Fibroblast of skin of scalp (primary cell): ENCODE measurements at places on chromosomes 11 and 22.

DNA sequence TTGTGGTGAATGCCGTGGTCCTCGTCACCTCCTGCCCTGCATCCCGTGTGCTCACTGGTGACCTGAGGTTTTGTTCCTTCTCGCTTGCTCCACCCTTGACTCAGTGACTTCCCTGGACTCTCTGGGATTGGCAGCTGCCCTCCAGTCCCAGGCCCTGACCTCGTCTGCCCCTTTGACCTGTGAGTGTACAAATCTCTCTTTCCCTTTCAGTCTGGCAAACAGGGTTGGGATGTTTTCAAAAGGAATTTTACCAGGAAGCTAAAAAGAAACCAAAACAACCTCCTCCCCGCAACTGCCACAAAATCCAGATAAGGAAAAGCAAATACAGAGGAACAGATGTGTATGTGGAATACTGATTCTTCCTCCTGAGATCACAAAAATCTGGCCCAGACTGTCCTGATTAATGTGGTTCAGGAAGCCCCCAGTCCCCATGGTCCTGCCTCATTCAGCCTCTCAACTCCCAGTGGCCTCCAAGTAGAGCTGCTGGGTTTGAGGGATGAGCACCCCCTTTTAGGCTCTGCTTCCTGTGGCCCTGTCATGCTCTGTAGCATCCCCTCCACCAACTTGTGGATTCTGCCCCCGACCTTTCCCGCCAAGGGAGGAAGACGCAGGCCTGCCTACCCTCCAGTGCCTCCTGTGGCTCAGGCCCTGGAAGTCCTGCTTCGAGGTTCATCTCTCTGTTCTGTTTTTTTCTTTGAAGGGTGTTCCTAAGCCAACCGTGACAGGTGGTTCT lies 15.2 kb downstream of the ROBO4 start:
- DNase-seq = no peak

GRCh38 chr11:3148990-3149851 lies 15.9 kb downstream of the OSBPL5 start:
- no peak for DNase-seq

GRCh38 chr11:113562981-113563461 lies 87.8 kb upstream of the DRD2 start:
- no peak for DNase-seq

- DNase-seq = no peak
These were observed 1691.2 kb downstream of the LRRC4C start for GRCh38 chr11:39768214-39768613.

- peak; percentile 65 for DNase-seq
These were observed 48.0 kb upstream of the CEP126 start for GRCh38 chr11:101866619-101867491.

DNA sequence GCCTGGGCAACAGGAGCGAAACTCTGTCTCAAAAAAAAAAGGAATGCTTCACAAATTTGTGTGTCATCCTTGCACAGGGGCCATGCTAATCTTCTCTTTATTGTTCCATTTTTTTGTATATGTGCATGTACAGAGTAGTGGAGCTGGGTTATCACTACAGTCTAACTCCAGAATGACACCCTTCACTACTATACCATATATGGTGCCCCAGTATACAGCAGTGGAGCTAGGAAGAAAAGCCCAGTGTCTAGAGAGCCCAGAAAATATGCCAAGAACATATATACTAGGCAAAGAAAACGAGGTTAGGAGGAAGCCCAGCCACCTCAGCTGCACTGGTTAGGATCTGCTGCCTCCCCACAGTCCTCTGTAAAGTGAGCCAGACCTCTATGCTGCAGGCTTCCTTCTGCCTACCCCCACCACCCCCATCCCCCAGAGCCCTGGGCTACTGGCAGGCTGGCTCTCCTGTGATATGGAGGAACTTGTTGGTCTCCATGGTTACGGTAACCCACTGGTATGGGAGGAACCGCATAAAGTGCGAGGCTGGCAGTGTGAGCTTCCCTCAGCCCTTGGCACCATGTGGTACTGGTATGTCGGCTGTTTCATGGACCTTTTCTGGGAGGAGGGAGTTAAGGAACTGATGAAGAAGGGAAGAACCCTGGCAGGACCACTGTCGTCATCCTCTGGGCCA lies 34.3 kb downstream of the RCOR2 start:
- peak; percentile 44 for DNase-seq

GRCh38 chr22:17258015-17258787 lies 39.0 kb upstream of the ADA2 start:
- no peak for DNase-seq

GRCh38 chr11:15276621-15277020 lies 161.9 kb downstream of the INSC start:
- DNase-seq = no peak

DNA sequence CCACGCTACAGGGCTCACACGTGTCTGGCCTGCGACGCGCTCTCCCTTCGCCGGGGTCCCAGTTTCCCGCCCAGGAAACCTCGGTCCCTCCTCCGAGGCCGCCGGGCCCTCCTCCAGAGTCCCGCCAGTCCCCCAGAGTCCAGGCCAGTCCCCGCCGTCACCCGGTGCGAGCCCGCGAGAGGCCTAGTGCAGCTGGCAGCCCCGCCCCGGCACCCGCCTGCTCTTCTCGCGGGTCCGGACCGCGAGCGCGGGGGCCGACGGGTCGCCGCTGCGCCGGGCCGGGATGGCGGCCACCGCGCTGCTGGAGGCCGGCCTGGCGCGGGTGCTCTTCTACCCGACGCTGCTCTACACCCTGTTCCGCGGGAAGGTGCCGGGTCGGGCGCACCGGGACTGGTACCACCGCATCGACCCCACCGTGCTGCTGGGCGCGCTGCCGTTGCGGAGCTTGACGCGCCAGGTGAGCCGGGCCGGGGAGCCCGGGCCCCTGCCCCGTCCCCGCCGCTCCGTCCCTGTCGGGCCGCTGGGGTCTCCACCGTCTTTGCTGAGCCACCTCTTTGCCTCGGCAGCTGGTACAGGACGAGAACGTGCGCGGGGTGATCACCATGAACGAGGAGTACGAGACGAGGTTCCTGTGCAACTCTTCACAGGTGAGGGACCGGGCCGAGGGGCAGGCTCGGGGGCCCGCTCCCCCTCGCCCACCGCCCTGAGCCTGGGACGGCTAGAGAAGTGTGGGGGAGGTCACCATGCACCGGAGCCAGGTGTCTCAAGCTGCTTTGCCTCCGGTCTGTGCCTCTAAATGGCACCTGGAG lies at the start of gene PTPMT1:
Gene PTPMT1, plus strand, starts transcription at position 260 of the 809 bp plus-strand sequence. Its CDS starts 24 bp downstream, at position 284.
- peak; percentile 84 for DNase-seq

- peak; percentile 67 for DNase-seq
These were observed 35.9 kb upstream of the GRAMD4 start for GRCh38 chr22:46584081-46584921.

- no peak for DNase-seq
These were observed at the start of gene OR4C11 for GRCh38 chr11:55607545-55607944. Gene OR4C11 (minus strand): TSS chr11:55607645. CDS start chr11:55604373, 3,272 bp downstream.

DNA sequence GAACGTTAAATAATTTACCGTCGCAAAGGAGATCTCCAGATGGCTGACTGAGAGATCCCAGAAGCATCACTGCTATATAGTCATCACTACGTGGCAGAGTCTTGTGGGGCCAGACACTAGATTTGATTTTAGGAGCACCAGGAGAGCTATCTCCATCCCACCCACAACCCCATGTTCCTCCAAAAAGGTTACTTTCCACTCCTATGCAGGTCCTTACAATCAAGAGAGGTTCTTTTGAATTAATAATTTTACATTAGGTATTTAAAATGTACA lies 19.4 kb downstream of the GUCY1A2 start:
- no peak for DNase-seq

- DNase-seq = no peak
These were observed 826.1 kb downstream of the TBC1D22A start for GRCh38 chr22:47588578-47588960.

DNA sequence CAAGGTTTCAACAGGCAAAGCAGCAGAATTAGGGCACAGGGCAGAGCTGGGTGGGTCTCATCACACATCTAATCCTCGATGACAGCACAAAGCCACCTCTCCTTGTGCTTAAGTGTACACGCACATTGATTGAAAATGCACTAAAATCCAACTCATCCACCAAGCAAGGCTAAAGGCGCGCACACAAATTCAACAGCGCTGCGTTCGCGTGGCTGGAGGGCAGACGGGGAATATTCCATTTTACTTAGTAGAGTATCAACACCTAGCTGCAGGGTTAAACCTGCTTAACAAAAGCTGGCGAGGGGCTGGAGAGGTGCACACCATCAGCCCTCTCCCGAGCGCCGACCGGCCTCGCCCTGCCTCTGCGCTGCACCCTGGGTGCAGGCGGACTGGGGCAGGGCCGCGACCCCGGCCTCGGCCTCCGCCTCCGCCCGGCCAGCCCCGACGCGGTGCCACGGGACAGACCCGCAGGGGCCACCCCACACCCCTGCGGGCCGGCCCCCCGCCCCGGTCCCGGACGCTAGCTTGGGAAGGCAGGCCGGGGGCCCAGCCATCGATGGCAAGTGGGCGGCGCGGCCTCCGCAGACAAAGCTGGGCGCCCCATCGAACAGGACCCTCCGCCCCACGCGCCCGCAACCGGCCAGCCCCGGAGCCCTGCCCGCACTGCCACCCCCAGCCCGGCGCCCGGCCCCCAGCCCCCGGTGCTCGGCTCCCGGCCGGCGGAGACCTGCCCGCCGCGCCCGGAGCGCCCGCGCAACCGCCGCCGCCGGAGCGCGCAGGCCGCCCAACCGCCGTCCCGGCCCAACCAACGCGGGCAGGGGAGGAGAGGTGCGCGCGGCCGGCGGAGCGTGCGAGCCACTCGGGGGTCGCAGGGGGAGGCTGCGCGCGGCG lies 929 bp downstream of the PRDM10 start:
- DNase-seq = peak; percentile 22

- no peak for DNase-seq
These were observed 5.1 kb upstream of the ETS1 start for GRCh38 chr11:128592454-128592853.
